ENCODE measurements at places on chromosomes 7 and 10.

GRCh38 chr7:95104739-95105138 lies 197.3 kb downstream of the PPP1R9A start:
- peak; percentile 12 for DNase-seq

DNA sequence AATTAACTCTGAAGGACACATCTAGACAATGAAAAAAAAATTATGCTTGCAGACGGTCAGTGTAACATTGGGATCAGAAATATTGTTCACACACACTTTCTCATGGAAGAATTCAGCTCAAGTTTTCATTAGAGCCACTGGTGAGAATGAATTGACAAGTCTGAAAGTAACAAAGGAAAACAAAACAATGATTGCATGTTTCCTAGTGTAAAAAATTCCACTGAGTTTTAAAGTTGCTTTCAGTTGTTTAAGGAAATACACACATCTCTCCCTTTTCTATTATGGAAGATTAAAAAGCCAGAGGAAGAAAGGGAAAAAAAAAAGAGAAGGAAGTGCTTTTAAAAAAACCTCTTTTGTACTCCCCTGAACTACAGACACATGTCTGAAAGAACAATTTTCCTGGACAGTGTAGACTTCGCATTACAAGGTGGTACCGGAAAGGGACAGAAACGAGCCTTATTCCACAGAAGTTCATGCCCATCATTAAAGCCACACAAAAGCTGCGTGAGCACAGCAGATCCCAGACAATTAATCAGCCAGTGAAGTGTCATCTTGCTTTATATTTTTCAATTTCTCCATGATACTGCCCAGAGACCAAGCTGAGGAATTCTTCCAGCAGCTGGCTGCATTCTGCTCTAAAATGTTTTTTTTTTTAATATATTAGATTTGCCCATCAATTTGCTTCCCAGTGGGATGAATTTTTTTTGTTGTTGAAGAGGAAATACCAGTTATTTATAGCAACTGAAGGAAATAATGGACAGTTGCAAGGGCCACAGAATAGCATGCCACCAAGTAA lies 294.8 kb downstream of the DOCK4 start:
- DNase-seq, result no peak

DNA sequence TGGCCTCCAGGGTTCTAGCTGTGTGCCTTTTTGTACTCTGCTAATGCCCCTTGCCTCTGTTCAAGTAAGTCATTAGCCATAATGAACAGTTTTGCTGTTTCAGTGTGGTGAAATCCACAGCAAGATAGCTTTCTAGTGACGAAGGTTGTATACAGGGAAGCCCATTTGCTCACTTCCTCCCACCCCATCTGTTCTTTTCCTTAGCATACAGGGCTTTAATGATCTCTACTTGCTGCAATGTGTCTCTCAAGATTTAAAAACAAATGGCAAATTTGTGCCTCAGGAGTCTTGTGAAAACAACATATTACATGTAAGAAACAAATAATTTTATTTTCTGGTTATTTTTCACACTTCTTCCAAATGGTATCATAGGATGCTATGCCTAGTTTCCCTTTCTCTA lies 243.2 kb downstream of the CDK14 start:
- DNase-seq, result no peak

DNA sequence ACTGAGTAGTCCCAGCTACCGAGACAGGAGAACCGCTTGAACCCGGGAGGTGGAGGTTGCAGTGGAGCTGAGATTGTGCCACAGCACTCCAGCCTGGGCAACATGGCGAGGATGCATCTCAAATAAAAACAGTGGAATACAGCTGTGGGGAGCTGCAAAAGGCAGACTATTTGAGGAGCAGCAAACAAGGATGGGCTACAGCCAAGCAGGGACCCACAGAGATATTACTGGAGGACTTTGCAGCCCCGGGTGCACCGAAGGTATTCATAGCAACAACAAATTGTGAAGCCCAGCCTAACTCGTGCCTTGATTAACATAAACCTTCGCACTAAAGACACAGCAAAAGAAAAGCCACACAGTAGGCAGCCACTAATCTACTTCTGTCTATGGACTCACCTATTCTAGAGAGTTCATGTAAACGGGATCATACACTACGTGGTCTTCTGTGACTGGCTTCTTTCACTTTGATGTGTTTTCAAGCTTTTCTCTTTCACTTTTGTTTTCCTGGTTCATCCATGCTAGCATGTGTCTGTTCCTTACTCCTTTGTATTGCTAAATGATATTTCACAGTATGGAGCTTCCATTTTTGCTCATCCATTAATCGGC lies 34.0 kb downstream of the PODXL start:
- DNase-seq, result peak; percentile 41

- no peak for DNase-seq
Observed at GRCh38 chr10:69558559-69558958, 14.7 kb downstream of the NEUROG3 start.

GRCh38 chr7:139431010-139431409 lies 52.5 kb downstream of the KLRG2 start:
- peak; percentile 44 for DNase-seq

- DNase-seq, result no peak
Observed at GRCh38 chr7:131015657-131015958, 281.6 kb upstream of the KLF14 start.

- DNase-seq, result peak; percentile 26
Observed at GRCh38 chr7:47266131-47266706, 315.7 kb downstream of the TNS3 start.

DNA sequence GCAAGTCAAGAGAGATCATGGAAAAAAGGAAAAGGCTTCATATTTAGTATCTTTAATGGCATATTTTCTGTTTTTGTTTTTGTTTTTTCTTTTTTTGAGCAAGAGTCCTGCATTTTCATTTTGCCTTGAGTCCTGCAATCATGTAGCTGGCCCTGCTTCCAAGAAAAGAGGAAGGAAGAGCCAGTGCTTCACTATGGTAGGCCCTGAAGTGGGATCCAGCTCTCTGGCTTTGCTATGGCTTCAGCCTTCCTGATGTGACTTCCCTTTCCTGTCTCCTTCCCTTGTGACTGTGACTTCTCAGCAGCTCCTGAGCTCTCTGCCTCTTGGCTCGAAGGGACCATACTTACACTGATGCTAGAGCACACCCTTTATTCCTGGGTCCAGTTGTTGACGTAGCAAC lies 512.3 kb downstream of the INHBA start:
- no peak for DNase-seq

DNA sequence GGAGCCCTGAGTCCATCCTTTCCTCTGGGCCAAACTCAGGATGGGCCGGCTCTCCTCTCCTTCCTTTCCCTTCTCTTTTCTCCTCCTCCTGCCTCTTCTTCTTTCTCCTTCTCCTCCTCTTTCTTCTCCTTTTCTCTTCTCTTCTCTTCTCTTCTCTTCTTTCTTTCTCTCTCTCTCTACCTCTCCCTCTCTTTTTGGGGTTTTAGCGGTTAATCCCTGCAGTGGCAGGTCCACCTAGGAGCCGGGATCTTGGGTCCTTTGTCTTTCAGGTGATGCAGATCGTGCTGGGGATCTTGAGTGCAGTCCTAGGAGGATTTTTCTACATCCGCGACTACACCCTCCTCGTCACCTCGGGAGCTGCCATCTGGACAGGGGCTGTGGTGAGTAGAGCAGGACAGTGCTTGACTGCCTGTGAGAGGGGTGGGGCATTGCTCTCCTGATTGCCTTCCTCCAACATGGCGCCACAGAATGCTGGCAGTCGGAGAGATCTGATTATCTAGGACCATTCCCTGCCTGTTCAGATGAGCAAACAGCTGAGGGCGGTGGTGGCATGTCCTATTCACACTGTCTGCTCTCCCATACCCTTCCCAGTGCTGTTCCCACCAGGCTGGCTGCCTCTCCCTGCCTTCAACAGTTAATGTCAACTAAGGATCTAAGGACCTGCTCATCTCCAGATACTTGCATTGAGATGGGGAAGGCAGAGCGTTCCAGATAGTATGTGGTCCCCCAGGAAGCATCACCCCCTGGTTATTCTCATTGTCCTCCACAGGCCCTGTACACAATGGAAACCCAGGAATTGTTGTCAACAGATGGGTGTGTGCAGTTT lies 1.6 kb downstream of the TMEM176A start:
- DNase-seq, result no peak

DNA sequence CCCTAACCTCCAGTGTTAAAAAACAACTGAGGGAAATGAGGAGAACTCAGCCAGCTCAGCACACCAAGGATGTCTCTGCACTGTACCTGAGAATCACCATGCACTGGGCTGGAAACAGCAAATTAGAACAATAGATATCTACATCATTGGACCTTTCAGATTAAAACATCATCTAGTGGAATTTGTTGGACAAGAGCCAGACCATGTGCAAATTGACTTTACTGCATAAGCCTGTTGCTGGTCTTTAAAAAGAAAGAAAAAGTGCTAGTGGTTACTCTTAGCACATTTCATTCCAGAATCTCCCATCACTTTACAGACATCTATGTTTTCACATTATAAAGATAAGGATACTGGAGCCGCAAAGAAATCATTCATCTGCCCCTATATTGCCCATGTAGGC lies 75.4 kb downstream of the FGFR2 start:
- no peak for DNase-seq

DNA sequence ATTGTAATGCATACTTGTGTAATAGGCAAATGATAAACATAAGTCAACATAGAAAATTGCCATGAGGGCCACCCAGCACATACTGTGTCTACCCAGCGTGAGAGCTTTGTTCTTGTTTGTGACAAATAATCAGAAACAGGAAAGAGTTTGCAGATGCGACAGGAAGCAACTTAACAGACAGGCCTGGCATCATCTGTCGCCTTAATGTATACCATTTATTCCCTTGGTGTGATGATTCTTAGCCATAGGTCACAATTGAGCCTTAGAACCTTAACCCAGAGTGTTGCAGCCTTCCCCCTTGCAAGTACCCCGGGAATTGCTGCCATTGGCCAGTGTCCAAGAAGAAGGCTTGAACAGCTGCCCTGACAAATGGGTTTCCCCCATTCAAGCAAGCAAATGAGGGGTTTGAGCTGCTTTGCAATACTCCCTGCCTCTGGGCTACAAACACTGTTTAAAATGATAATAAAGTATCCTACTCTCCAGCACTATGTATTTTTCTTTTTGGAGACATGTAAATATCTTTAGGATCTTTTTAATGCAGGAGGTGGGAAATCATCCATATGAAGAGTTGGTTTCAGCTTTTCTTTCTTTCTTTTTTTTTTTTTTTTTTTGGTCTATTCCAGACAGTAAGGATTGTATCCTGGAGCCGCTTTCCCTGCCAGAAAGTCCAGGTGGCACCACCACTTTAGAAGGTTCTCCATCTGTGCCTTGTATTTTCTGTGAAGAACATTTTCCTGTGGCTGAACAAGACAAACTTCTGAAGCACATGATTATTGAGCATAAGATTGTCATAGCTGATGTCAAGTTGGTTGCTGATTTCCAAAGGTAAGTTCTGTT lies 80.0 kb downstream of the ZNF277 start:
- DNase-seq, result no peak

GRCh38 chr7:73768641-73769480 lies 1.2 kb downstream of the CLDN3 start:
- DNase-seq, result peak; percentile 27

GRCh38 chr7:88761779-88762178 lies 2.3 kb downstream of the ZNF804B start:
- DNase-seq, result no peak

DNA sequence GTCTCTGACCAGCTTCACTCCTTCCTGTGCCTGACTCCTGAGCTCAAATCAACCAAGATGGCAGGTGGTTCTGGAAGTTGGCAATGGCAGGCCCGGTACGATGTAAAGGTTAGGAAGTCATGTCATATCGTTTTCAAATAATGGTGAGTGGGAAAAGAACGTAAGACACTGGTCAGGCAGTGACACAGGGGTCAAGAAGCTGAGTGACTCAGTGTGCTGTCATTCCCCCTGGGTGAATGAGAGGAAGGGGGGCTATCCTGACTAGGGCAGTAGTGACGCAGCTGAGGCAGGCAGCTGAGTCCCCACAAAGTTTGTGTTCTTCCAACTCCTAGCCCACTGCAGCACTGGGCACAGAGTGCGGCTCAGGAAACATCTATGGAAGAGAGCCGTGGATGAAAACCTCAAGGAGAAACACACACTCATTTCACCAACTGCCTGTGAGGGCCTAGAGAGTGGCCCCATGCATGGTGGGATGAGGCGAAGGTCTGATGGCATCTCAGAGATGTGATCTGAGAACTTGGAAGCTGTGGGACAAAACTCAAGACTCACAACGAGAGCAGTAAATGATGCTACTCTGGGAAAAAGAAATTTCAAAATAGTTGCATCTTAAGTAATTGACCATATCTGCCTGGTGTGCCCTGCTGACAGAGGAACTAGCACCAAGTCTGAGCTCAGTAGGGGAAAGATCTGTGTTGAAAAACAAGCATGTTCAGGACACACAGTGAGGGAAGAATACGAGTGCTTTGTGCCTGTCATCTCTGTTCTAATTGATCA lies 23.2 kb downstream of the CREB3L2 start:
- no peak for DNase-seq

GRCh38 chr10:76769582-76769981 lies 868.0 kb downstream of the KCNMA1 start:
- DNase-seq, result no peak

GRCh38 chr10:28449382-28449781 lies 83.5 kb upstream of the WAC start:
- DNase-seq, result no peak

DNA sequence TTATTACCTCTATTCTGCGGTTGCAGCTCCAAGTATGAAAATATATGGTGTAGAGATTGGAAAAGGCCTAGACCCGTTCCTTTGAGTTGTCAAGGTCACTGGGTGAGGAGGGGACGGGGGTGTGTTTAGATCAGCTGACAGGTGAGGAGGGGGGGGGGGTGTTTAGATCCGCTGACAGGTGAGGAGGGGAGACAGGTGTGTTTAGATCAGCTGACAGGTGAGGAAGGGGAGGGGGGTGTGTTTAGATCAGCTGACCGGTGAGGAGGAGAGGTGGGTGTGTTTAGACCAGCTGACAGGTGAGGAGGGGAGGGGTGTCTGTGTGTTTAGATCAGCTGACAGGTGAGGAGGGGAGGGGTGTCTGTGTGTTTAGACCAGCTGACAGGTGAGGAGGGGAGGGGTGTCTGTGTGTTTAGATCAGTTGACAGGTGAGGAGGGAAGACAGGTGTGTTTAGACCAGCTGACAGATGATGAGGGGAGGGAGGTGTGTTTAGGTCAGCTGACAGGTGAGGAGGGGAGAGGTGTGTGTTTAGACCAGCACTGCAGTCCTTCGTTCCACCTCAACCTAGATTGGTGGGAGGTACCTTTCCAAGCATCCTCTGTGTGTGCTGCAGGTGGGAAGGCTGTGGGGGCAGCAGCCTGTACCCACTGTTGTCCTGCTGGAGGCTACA lies 655.0 kb upstream of the ADARB2 start:
- DNase-seq, result peak; percentile 74

DNA sequence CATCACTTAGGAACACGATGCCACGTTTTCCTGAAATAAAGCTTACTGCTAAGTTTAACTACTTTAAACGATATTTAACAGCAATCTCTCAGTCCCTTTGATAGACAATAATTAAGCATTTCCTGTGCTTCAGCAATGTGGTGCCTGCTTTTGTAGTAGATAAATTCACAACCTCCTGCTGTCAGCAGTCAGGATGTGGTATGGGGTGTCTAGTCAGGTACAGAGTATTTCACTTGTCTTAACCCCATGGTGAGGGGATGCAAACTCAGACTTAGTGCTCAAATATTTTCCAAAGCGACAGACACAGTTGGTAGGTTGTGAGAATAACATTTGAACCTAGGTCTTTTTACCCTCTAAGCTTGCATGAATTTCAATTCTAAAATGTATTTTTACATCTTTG lies 526.2 kb upstream of the PFKP start:
- no peak for DNase-seq
